ENCODE measurements at places on chromosomes 2 and 18.

DNA sequence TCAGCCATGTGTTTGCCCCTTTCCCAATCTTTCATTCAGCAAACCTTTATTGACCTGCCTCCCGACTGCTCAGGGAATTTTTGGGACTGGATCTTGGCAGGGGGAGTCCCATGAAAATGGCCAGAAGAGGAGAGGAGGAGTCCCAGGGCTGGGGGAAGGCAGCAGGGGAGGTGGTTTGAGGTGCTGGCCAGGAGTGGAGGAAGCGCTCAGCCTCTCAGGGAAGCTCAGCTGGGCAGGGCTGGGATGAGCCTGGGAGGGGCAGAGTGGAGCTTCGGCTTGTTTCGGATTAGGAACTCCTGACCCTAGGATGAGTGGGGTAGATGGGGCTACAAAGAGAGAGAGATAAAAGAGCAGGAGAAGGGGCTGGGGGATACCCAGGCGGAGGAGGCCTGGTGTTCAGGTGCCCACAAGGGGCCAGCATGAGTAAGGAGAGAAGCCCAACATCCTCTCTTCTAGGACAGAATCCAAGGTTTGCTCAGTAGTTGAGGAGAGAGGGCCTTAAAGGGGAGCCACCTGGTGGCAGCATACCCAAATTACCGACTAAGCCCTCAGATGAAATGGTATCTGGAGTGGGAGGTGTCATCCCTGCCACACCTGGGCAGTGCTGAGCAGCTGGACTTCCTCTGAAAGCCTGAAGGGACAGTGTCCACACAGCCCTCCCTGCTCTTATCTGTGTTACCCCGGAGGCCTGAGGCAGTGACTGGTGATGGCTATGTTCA lies 91.1 kb downstream of the INHBB start:
- peak; percentile 31 for DNase-seq

DNA sequence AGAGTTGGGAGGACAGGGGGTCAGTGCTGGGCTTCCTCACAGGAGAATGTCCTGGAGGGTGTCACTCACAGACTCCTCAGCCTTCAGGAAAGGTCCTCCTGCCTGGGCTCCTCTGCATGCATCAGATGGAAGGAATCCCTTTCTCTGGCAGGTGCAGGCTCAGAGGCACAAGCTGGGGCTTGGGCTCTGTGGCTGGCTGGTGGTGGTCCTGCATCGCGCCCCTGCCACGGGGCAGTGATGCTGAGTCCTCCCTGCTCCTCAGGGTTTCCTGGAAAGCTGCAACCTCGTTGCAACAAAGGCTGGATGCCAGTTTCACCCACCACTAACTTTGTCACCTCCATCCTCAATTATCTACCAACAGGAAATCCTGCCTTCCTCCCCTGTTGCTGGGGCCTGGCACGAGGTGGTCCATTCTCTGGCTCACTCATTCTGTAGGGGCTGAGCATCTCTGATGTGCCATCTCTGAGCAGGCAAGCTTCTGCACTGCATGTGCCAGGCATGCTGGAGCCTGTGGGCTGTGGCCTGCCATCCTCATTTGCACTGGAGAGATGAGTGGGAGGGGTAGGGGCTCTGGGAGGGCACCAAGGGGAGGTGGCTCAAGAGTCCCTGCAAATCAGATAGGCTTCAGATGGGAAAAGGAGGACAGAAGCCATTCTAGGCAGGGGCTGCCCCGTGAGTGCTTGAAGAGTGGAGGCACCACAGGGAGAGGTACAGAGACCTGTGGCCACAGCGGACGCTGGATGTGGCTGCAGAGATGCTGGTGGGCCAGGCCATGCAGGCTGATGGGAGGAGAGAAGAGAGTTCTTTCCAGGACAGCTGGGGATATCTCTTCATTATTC lies 272.6 kb upstream of the HS6ST1 start:
- no peak for DNase-seq

DNA sequence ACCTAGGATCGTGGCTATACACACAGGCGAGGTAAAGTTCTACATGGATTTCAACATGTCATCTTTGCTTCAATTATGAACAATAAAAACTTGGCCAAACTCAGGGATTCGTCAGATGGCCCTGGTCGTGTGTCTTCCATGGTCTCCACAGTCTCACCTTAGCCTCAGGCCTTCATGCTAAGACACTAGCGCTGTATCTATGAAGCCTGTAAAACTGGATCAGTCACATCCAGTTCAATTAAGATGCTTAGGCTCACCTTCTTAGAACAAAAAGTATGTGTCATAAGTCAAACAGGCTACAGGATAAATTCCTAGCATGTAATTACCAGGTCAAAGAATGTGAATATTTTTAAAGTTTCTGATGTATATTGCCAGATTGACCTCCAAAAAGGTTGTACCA lies 113.7 kb upstream of the NRP2 start:
- DNase-seq, result no peak

GRCh38 chr2:64023485-64024258 lies 4.4 kb upstream of the VPS54 start:
- no peak for DNase-seq

DNA sequence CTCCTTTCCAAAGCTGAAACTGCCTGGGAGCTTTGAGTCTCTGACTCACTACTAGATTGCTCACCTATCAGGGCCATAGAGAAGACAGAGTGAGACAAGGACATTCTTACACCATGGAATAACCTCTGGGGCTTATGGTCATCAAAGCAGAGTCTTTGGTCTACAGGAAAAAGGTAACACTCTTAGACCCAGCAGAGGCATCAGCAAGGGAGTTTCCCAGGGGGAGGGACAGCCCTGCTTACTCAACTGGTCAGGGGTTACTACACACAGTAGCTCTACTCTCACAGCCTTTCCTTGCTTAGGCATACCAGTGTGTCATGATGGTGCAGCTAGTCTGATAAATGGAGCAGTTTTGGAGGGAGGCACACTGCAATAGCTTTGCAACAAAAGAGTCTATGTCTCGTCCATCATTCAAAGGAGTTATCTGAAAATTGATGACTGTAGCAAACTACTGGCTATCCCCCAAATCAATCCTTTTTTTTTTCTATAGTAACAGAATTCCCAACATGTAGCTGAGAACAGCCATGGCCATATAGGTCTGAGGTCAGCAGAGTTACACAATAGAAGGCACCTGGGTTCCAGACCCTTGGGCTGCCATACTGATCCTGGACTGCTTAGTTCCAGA lies 22.4 kb upstream of the CD28 start:
- peak; percentile 97 for DNase-seq

DNA sequence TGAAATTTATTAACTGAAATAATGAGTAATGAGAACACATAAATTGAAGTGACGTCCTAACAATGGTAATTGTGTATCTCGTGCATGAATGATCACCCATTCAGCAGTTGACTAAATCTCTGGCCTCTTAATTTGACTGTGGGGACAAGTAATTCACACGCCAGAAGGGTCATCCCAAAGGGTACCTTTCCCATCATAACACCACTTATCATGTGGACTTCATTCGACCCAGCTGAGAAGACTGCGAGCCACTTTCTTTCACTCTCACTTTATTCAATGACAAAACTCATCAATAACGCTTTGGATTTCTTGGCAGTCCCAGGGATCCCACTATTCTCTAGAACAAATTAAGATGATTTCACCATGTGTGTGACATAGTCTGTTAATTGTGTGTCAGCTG lies 62.7 kb upstream of the LYPD1 start:
- DNase-seq, result no peak

- DNase-seq, result no peak
Observed at GRCh38 chr2:203246646-203247045, 7.8 kb downstream of the CYP20A1 start.

DNA sequence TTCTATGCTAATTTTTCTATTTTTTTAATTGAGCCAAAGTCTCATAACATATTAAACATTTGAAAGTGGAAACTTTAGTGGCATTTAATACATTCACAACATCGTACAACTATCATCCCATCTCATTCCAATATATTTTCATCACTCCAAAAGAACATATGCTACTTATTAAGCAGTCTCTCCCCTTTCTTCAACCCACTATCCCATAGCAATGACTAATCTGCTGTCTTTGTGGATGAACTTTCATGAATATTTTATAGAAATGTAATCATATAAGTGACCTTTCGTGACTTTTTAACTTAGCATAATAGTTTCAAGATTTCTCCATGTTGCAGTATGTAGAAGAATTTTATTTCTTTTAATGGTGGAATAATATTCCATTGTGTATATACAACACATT lies 90.3 kb downstream of the CCDC178 start:
- no peak for DNase-seq

- no peak for DNase-seq
Observed at GRCh38 chr2:175010848-175011254, 5.7 kb upstream of the CHN1 start.

- no peak for DNase-seq
Observed at GRCh38 chr2:224601923-224602322, 16.8 kb upstream of the CUL3 start.

GRCh38 chr2:235668782-235669181 lies 174.9 kb downstream of the AGAP1 start:
- no peak for DNase-seq

DNA sequence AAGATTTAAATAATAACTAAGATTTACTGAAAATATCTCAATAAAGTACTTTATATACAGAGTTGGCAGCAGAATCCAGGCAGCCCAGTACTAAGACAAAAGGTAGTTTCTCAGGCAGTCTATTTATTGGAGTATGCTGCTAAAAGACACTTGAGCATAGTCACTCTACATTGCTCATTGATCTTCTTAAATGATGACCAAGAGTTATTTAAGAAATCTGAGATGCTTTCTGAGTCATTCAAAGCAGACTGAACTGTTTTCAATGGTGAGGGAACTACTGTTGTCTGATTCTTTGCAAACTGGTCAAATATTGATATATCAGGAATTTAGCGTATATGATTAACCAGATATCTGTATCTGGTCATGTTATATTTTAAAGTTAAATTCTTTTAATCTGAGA lies 133.6 kb downstream of the PHLPP1 start:
- DNase-seq, result peak; percentile 31

DNA sequence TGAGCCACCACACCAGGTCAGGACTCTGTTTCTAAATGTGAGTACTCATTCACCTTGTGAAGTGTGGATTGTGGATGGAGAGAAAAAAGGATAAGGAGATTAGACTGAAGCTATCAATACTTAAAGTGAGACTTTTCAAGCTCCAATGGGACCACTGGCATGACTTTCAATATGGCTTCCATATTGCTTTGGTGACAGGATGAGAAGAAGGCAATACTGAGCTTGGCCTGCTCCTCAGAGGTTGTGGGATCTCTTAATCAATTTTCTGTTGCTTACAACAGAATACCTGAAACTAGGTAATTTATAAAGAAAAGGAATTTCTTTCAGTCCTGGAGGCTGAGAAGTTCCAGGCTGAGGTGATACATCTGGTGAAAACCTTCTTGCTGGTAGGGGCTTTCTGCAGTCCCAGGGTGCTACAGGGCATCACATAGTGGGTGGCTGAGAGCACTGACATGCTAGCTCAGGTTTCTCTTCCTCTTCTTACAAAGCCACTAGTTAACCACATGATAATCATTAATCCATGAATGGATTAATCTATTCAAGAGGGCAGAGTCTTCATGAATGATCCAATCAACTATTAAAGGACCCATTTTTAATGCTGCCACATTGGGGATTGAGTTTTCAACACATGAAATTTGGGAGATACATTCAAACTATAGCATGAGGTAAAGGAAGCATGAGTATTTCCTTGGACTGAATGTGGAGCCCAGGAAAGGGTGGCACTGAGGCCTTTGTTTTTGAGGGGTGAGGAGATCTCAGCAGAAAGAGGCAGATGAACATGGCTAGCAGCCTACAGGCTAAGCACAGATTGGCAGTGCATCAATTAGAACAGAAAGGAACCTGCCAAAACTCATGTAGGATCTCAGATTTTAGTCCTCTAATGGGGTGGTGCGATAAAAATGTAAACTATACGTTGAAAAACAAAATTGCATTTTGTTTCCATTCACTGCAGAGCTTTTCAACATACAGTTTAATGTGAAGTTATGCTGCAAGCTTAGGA lies 274.5 kb downstream of the PIK3C3 start:
- no peak for DNase-seq

- DNase-seq, result peak; percentile 81
Observed at GRCh38 chr2:132547090-132547687, 122.8 kb downstream of the LYPD1 start.

DNA sequence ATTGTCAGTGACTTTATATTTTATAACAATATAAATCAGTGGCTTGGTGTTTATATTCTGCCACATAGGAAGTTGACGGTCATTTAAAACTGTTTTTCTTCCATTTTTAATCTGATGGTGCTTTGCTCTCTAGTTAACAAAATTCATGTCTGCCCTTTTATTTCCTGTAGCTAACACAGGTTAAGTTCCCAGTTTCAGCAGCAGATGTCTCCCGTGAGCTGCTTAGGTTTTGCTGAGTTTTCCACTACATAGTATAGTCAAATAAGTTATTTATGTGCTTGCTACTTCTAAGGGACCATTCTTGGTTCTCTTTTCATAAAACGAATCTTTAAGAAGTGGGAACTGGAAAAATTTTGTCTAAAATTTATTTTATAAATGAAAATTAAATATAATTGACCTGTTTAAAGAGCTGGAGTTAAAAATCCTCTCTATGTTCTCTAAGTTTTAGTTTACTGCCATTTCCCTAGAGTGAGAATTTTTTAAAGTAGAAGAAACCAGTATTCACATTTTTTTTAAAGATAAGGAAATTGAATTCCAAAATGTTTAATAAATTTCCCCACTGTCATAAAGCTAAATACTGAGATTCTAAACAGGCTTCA lies 20.6 kb downstream of the HTR2B start:
- peak; percentile 68 for DNase-seq

DNA sequence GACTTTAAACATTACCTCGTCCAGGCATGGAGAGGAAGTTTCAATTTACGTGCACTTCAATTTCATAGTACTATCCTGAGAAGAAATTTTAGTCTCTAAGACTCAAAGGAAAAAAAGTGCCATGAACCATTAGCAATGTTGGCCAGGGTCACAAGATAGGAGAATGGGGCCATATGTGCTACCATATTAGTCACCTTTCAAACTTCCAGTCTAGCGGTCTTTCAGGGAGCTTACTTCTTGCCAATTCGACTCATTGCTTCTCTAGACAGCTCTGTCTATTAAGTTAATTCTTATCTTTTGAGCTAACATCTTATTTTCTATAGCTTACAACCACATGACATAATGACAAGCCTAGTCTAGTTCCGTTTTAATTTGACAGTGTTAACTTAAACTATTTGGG lies 129.1 kb downstream of the ANKRD44 start:
- peak; percentile 59 for DNase-seq

GRCh38 chr2:64246962-64247361 lies 102.7 kb upstream of the PELI1 start:
- DNase-seq, result no peak

DNA sequence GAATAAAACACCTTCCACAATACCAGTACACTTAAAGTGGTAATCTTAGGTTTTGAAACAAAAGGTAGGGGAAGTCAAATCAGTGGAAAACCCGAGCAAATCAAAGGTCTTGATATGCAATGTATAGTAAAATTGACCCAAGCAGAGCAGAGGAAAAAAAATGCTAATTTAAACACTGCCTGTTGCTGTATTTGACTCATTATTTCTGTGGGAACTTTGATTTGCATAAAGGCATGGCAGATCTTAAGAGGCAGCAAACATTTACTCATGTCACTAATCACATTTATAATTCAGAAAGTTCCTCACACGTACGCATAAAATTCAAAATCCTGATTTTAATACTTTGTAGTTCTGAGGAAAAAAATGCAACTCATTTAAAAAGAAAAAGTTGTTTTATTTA lies 64.4 kb downstream of the IKZF2 start:
- no peak for DNase-seq

GRCh38 chr2:144330951-144331673 lies 188.8 kb downstream of the ZEB2 start:
- DNase-seq, result peak; percentile 21

- peak; percentile 76 for DNase-seq
Observed at GRCh38 chr2:73243884-73244570, 9.9 kb downstream of the CCT7 start.

GRCh38 chr2:38960609-38961320 lies 71.1 kb downstream of the ARHGEF33 start:
- DNase-seq, result no peak
